ENCODE measurements at places on chromosomes 2 and 18. TPM values are rescaled to one million over a fixed set of nuclear protein-coding genes. Genes with fewer than 3 reads are reported as not detected.

DNA sequence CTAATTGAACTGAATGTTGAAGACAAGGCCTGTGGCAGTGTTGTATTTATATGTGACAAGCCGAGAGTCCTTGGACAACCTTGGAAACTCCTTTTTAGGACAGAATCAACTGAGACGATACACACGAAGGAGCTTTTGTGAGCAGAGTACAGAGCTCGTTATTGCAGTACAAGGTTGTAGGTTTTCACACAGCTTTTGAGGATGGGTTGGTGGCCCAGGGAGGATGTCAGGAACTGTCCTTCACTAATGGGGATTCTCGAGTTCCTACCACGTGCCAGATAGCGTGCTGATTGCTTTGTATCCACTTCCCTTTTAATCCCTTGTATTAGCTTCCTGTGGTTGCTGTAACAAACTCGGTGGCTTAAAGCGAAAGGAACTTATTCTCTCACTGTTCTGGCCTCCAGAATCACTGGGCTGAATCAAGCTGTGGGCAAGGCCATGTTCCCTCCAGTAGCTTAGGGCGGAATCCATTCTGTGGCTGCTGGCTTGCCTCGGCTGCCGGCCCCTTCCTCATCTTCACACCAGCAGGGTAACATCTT lies 20.2 kb downstream of the INPP4A start:
- no peaks in the 10 kb centered on the region for H3K27me3 ChIP-seq
- peaks cover 100% of the 10 kb centered on the region for H3K4me1 ChIP-seq

FAM136A gene
- 36.9 TPM for polyA plus RNA-seq

GRCh38 chr18:45876161-45876560 lies 50.7 kb downstream of the SIGLEC15 start:
- H3K4me3 ChIP-seq = no peak overlapping the region
- peaks cover 16% of the 10 kb centered on the region for H3K4me1 ChIP-seq
- peaks cover 29% of the 10 kb centered on the region for H3K36me3 ChIP-seq
- no peaks in the 10 kb centered on the region for H3K27me3 ChIP-seq
- no peak for DNase-seq

MOGAT1 gene
- not detected for polyA plus RNA-seq

DNA sequence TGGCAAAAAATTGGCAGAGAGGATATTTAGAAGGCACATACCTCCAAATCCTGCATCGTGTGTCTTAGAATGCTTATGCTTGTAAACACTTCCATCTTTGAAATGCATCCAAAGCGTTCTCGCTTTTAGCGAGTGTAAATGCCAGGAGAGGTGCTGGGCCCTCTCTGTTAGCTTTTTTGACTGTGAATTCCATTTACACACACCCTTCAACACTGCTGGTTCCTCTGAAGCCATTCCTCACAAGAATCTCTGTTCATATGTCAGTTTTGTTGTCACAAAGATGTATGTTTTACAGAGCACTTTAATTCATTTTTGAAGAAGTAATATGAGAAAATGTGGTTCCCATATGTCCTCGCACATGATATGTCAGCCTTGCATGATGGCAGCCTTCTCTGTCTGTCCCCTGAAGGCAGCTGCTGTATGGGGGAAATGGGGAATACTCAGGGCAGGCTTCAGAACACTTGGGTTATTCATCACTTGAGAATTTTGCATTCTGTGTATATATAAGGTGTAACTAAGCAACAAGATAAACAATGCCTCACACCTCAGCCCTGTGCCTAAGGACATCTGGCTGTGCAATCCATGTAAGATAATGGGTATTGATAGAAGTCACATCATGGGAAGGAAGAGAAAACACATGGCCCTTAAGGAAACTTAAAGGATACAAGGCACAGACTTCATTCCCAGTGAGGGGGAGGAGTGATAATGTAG lies 52.3 kb downstream of the RAB27B start:
- H3K27me3 ChIP-seq = no peaks in the 10 kb centered on the region
- H3K4me1 ChIP-seq = no peaks in the 10 kb centered on the region
- H3K36me3 ChIP-seq = no peaks in the 10 kb centered on the region
- DNase-seq = no peak

All from spleen (tissue), 13 donors.